ENCODE measurements at places on chromosomes 16 and 17. TPM values are rescaled to one million over a fixed set of nuclear protein-coding genes. Genes with fewer than 3 reads are reported as not detected.

GRCh38 chr16:86580063-86580790 is 1.9 kb downstream of the FOXL1 start:
- DNase-seq, result no peak

DNA sequence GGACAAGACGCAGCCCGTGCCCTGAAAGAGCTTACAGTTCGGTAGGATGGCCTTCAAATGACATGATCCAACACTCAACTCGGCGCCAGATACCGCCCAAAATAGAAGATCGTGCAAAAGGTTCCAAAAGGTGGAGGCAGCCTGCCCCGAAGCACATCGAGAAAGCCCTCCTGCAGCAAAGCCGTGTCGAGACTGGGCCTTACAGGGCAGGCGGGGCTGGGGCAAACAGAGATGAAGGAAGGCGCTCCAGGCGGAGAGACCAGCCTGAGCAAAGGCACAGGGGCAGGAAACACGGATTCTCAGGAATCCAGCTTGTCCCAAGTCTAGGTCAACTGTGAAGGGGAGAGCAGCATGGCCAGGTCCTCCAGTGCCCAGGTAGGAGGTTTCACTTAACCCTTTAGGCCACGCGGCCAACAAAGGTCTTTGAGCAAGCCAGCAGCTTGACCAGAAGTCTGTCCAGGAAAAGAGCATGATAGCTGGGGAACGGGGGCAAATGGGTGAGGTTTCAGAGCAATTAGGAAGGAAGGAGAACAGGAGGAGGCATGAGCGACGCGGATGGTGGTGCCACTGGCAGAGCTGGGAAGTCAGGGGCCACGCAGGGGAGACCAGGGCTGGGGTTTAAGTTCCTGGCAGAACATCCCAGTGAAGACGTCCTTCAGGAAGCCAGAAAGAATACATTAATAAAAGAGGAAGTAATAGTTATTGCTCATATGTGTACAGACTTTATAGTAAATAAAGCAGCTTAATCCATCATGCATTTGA is 21.2 kb upstream of the EIF1 start:
- DNase-seq, result no peak

The ATP2A1 gene
- total RNA-seq, result 0.24 TPM

- DNase-seq, result peak; percentile 50
Measured at GRCh38 chr16:84552135-84552534, 47.7 kb upstream of the MEAK7 start.

GRCh38 chr16:85555719-85556455 is 57.2 kb upstream of the GSE1 start:
- DNase-seq, result peak; percentile 53

DNA sequence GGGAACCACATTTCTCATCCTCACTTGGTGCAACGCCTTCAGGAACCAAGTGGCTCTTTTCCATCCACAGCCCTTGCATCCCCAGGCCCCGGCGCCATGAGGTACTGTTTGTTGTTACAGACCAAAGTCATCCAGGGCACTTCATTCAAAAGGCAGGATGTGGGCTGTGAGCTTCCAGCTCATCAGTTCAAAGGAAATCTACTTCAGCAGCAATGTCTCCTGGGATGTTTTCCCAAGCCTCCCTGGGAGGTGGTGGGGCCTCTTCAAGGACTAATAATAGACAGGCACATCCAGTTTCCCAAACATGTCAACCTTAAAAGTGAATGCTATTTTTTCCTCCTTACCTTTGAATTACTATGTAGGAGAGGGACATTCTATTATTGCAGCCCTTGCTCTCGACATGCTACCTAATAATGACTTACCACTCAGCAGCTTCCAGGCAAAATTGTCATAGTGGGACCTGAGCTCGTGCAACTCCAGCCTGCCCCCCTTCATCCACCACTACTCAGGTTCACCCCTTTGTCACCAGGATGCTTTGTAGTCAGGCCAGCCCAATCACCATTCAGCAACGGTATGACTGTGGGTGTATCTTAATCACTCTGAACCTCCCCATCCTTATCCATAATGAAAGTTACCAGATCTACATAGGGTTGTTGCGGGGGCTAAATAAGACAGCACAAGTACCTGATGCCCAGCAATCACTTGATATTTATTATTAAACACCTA is 1.7 kb upstream of the PRKCB start:
- DNase-seq, result no peak

- DNase-seq, result no peak
Measured at GRCh38 chr17:81333616-81334368, 38.7 kb upstream of the SLC38A10 start.

DNA sequence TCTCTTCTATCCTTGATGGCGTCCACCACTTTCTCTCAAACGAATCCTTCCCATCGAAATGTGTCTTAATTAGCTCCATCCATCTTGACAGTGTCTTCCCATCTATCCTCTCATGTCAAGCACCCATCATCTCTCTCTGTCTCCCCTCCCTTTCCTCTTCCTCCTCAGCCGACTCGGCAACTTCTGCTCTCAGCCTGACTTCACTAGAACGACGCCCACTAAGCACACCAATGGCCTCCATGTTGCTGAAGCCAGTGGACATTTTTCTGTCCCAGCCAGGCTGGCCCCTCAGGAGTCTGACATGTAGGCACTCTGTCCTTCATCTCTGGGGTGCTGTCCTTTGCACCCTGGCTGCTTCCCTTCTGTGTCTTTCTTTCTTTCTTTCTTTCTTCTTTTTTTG is 2.5 kb upstream of the SPATA20 start:
- DNase-seq, result no peak

DNA sequence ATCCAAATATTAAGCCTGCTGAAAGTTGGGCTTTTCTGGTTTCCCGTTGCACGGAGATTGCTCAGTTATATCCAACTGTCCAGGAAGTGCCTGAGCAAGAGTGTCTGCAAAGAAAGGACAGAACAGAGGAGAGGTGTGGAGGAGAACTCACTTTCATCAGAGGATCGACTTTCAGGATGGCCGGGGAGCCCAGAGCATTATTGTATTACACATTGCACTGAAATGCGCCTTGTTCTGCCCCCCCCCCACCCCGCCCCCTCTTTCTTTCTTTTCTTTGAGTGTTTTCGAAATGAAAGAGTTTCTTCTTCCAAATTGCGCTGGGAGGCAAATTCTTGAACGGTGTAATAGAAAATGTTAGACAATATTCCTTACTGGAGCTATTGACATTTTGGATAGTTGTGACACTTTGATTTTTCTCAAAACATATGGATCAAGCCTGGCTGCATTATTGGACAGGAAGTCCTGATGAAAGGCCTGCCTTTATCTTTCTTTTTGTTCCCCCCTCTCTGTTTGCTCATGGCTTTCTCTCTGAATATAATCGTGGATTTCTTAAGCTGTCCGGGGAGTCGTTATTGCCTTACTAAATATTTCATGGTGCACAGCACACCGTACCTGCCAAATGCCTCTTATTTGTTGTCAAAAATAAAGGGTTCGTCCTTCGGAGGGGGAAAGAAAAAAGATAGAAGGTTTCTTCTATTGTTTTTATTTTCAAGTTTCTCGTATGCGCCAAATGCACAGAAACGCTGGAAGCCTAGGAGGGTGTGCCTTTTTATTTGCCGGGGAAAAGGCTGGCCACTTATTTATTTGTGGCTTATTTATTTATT is 110.8 kb downstream of the IRX3 start:
- DNase-seq, result peak; percentile 31

GRCh38 chr17:12521416-12521815 is 144.3 kb upstream of the MYOCD start:
- DNase-seq, result peak; percentile 41

The RASD1 gene
- total RNA-seq, result 0.96 TPM

GRCh38 chr16:51577621-51578303 is 426.7 kb upstream of the SALL1 start:
- no peak for DNase-seq

- DNase-seq, result no peak
Measured at GRCh38 chr17:76492123-76492988, 8.9 kb downstream of the RHBDF2 start.

DNA sequence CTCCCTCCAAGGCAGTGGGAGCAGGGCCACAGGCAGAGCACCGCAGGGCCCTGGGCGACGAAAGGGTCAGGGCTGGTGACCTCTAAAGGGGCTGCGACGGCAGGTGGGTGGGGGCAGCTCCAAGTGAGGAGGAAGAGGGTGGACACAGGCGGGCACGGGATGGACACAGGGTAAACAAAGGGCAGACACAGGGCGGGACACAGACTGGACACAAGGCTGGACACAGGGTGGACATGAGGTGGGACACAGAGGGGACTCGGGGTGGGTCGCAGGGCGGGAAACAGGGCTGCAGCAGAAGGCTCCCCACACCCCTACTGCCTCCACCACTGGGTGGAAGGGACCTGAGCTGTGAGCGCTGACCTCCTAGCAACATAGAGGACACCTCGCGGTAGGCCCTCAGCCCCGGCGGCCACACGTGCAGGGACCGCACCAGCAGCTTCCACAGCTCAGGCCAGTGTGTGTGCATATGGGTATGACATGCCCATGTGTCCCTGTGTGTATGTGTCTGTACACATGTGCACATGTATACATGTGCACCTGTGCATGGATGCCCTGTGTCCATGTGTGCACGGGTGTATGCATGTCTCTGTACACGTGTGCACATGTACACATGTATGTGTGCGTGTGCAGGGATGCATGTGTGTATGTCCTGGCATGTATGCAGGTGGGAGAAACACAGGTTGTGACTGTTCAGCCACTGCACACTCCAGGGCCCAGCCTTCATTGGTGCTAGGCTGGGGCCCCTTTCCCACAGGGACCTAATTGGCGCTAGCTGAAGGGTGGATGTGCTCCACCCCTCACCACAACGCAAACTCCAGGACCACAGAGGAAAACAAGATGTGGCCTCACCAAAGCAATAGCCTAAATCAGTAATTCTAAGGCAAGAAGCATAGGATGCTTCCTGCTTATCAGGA is 7.6 kb downstream of the LMF1 start:
- DNase-seq, result no peak

GRCh38 chr17:67312265-67312664 is 54.1 kb downstream of the PSMD12 start:
- DNase-seq, result no peak

DNA sequence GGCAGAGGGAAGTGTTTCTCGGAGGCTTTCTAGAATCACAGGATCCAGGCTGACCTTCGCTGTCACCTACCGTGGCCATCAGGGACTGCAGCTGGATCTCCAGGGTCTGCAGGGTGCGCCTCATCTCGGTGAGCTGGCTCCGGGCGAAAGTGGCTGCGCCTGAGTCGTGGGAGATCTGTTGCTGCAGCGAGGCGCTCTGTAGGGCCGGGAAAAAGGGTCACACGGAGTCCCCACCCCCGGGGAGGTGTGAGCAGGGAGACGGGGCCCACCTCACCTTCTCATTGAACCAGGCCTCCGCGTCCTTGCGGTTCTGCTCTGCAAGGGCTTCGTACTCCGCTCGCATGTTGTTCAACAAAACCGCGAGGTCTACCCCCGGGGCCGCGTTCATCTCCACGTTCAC is 2.9 kb downstream of the KRT28 start:
- no peak for DNase-seq

The MPO gene
- not detected for total RNA-seq

The GAS7 gene
- 51.3 TPM for total RNA-seq

- DNase-seq, result peak; percentile 54
Measured at GRCh38 chr16:67430977-67431774, at the start of gene HSD11B2. TSS of gene HSD11B2 (plus strand) at chr16:67431121. CDS start at chr16:67431249, 128 bp downstream.

GRCh38 chr16:66366433-66367299 is at the start of gene CDH5:
TSS of gene CDH5 (plus strand) at chr16:66366691. CDS start at chr16:66379338, 12,647 bp downstream.
- DNase-seq, result no peak

DNA sequence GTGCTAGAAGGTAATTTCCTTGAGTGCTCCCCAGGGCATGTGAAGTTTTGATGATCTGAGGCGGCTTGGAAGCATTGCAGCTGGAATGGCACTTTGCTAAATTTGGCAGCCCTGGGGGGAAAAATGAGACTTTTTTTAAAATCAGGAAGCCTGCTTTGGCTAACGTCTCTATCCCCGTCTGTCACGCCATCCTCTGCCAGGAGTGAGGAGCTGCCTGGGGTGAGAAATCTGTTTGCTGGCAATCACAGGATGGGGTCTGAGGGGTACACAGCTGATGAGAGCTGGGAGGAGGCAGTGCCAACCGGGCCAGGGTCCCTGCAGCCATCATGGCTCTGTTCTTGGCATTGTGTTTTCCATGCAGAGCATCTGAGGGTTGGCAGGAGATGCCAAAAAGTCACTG is 2.0 kb downstream of the ABCC12 start:
- no peak for DNase-seq

DNA sequence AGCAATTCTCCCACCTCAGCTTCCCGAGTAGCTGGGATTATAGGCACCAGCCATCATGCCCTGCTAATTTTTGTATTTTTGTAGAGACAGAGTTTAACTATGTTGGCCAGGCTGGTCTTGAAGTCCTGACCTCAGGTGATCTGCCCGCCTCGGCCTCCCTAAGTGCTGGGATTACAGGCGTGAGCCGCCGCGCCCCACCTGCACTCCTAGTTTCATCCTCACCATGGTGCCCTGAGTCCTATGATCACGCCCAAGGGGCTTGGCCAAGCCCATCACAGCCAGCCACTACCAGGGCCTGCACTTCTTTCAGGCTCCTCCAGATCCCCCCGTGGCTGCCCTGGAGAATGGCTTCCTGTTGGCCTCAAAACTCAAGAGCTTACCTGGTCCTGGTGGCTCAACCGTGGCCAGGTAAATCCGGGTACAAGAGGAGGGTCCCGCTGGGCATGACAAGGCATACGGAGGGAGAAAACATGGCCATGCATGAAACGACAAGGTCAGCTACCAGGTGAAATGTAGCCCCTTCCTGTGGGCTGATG is 20.4 kb upstream of the TFAP4 start:
- no peak for DNase-seq

DNA sequence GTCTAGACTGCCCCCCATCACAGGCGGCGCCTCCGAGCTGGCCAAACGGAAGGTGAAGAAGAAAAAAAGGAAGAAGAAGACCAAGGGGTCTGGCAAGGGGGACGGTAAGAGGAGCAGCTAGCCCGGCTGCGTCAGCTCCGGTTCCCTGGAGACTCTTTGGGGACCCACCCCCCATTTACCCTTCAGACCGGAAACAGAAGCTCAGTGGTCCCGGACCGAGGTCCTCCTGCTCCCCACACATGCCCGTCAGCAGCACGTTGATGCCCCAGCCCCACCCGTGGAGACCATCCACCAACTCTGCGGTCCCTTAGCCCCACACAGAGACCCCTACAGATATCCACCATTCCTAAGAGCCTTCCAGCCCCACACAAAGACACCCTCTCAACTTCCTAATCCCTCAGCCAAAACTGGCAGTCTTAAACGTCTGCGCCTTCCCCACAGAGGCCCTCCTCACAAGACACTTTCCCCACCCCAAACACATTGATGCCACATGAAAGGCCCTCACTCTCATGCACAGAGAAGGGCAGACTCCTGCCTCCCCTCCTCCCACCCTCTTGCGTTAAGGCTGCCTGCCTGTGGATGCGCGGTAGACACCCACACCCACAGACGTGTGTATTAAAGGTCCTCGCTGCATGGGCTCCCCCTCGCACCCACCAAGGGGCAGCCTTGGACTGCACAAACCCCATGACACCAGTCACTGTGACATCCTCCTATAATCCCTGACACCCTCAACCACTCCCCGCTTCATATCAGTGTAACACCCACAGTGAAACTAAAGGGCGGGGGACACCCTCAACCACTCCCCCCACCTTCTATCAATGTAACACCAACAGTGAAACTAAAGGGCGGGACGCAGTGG is 58.2 kb upstream of the RPH3AL start:
- DNase-seq, result peak; percentile 35

- DNase-seq, result peak; percentile 83
Measured at GRCh38 chr17:59754552-59754951, 47.1 kb downstream of the VMP1 start.

- no peak for DNase-seq
Measured at GRCh38 chr16:72590151-72590937, 418.4 kb upstream of the PMFBP1 start.

GRCh38 chr17:29596811-29597210 is 3.9 kb downstream of the ANKRD13B start:
- DNase-seq, result no peak

GRCh38 chr17:28320215-28321061 is 1.4 kb downstream of the TMEM97 start:
- DNase-seq, result no peak

The TBX2 gene
- total RNA-seq, result 24.6 TPM

- no peak for DNase-seq
Measured at GRCh38 chr17:63075969-63076368, 109.9 kb downstream of the TANC2 start.

All from umbilical cord (tissue), 2 donors.